ENCODE measurements at places on chromosomes 3 and 15.

- DNase-seq: no peak
These were observed 5.0 kb downstream of the CMTM8 start for GRCh38 chr3:32243519-32243918.

DNA sequence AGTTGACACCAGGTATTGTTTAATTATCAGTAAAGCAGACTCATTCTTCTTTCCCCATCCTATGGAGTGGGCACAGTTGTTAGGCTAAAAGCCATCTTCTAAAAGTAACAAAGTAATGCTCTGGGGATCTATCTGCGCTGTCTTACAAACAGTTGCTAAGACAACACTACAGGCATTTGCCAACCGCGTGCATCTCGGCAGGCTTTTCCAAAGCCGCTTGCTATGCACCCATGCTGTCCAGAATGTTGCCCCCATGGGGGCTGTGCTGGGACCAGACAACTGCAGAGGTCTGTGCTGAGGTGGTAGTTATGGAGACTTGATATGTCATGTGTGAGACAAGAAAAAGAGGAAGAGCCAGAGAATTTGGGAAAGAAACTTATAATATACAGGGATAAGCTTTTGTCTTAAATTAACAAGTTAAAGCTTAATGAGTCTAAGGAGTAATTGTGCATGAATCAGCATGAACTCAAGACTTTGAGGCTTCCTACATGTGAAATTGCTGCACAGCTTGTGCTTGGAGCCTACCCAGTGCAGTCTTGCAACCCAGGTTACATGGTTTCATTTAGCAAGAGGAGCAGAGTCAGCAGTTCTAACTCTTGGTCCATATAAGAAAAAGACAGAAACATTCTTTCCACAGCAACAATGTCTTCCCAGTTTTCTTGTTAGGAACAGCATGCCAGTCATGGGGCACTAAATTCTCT lies 38.9 kb upstream of the DCLK3 start:
- DNase-seq: no peak

- DNase-seq: no peak
These were observed 502.5 kb downstream of the MECOM start for GRCh38 chr3:169161011-169161410.

DNA sequence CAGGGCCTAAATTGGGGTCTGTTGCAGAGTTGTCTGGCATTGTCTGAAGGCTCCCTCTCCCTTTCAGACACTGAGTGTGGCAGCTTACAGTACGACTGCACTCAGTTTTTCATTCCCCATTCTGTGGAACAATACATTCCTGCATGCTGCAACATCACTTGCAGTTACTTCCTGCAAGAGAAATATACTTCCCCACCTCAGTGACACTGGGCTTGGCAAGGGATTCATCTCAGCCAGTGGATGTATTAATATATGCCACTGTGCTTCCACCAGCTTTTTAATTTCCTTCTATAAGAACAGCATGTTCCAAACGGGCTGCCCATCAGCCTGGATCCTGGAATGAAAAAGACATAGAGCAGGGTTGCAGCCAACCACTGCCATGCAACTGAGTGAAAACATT lies 23.1 kb downstream of the B3GALNT1 start:
- DNase-seq: no peak

GRCh38 chr3:160677459-160677881 lies 510 bp downstream of the ARL14 start:
- DNase-seq: no peak

DNA sequence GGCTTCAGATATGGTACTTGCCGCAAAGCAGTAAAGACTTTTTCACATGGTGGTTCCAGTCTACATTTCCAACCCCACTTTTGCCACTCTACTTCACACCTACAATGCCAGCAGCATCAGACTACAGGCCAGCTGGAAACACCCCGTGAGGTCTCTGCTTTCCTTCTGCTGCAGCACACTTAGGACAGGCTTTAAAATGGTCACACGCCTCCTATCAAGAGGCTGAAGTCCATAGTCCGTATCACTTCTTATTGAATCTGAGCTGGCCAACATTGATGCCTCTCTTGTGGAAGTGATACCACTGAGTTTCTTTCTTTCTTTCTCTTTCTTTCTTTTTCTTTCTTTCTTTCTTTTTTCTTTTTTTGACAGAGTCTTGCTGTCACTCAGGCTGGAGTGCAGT lies 59.8 kb downstream of the ZNF860 start:
- no peak for DNase-seq

DNA sequence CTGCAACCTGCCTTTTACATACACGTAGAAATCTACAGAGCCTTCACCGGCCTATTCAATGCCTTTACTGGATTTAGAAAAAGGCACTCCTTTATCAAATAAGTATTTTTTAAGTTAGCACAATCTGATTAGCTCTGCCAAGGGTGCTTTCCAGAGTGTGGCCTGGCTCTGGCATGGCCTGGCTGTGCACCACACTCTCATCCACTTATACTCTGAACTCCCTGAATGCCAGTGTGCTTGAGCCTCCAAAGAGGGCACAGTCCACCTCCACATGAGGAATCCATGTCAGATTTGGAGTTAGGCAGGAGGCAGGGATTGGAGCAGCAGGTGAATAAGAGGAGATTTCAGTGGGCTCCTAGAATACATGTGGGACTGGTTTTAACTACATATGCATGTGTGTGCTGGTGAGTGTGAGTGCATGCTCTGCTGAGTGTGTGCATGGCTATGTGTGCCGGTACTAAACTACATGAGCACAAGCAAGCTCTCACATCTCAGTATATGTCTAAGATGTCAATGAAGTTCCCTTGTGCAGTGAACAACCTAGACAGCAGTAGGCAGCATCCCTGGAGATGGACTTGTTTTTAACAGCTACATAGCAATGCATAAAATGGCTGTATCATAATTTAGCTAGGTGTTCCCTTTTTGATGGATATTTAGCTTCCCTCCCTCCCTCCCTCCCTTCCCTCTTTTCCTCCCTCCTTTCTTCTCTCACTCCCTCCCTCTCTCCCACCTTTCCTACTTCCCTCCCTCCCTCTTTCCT lies 17.8 kb upstream of the ZFAND6 start:
- no peak for DNase-seq

DNA sequence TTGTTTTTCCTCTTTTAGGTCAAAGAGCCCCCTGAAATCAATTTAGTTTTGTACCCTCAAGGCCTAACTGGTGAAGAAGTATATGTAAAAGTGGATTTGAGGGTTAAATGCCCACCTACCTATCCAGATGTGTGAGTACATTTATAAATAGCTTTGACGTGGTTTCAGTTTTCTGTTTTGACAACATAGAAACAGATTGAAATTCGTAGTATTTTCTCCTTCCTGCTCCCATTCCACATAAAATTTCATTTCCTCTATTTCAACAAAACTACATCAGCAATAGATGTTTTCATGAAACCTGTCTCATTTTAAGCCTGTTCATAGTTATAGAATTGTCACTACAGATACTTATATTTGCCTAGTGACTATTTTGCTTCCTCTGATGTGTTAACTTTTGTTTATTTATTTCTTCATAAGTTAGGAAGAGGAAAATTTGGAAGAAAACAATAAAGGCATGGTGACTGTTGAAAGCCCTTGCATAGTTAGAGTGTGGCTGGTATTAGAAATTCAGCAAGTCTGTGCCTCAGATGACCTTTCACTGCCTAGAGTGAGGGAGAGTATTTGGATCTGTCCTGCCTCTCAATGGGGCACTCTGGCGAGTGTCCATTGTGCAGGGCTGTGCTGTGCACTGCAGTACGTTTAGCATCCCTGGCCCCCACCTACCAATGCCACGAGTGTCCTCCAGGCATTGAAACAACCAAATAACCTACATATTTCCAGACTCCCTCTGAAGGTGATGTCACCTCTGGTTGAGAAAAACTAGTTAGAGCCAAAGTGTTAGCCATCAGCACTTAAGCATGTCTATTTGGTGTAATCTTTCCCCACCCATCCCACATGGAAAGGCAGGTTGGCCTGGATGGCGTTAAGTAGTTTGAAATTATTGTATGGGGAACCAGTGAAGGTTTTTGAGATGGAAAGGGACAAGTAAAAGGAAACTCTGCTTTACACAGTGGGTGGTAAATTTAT lies 5.9 kb downstream of the EIF2AK4 start:
- DNase-seq: no peak

DNA sequence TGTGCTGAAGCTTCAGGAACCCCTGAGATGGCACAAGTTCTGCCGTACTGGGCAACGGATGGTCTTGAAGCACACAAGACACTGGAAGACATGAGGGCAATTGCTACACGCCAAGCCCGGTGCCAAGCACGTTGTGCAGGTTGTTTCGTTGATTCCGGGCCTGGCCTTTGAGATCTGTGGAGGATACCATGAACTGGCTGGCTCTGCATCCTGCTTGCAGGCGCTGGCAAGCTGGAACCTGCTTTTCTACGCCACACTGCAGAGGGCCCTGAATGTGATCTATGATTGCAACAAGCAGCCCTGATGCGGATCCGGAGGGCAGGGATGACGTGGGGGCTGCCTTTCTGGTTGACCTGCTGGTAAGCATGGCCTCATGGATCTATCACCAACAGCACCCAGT lies 262.5 kb upstream of the ATP10A start:
- DNase-seq: no peak

DNA sequence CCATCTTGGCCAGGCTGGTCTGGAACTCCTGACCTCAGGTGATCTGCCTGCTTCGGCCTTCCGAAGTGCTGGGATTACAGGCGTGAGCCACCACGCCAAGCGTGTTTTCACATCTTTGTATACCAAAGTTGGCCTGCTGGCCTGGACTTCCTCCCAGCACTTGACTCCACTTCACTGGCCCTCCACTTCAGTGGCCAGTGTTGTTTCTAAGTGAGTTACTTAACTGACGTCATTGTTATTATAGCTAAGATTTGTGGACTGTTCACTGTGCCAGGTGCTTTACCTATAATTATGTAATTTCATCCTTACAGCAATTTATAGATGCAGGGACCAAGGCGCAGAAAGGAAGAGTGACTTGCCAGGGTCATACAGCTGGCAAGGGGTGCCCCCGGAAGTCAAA lies 52.0 kb downstream of the HRH1 start:
- DNase-seq: no peak

GRCh38 chr3:172135820-172136219 lies 96.4 kb downstream of the FNDC3B start:
- DNase-seq: no peak

DNA sequence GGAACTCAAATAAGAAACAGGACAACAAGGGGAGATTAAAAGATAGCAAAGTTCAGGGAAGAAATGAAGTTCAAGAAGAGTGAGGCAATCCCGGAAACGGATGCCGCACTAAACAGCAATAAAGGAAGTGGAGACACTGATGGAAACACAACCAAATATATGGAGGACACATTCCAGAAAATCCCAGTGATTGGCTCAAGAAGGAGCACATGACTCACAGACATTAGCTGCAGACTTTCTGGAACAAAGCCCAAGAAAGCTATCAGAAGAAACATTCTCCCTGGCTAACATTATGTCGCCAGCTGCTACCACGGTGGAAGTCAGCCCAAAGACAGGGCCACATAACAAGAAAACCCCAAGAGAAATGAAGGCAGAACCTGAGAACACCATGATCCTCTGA lies 18.1 kb upstream of the VGLL4 start:
- DNase-seq: no peak

- peak; percentile 25 for DNase-seq
These were observed 4.6 kb downstream of the STIMATE start for GRCh38 chr3:52892625-52893311.

DNA sequence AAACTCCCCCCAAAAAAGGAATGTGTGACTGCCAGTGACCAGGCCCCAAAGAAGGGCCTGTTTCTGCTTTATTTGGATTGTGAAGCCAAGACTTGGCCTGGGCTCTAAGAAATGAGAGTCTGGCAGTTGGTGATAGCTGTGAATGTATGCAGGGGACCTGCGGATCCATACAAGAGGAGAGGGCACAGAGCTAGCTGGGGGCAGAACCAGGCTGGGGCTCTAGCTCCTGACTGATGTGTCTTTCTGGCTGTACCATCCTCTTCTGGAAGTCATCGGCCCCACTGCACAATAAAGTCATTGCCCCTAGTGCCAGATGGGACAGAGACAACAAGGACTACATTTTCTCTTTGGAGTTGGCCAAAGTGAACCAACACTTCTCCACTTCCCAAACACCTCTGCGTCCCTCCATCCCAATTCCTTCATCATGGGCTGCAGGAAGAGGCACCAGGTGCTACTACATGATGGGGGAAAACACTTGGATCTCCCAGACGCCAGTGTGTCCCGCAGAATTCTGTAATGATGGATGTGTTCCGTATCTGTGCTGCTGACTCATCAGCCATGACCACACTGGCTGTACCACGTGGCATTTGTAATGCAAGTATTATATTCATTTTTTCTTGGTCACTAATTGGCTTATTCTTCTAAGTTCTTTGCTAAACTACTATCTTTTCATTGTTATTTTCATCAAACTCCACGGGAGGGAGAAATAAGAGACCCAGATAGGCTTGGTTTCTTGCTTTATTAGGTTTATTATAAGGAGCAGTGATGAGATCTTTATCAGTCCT lies 1.7 kb upstream of the PLA2G4F start:
- no peak for DNase-seq

- DNase-seq: no peak
These were observed 44.0 kb downstream of the SMAD3 start for GRCh38 chr15:67109141-67110034.

DNA sequence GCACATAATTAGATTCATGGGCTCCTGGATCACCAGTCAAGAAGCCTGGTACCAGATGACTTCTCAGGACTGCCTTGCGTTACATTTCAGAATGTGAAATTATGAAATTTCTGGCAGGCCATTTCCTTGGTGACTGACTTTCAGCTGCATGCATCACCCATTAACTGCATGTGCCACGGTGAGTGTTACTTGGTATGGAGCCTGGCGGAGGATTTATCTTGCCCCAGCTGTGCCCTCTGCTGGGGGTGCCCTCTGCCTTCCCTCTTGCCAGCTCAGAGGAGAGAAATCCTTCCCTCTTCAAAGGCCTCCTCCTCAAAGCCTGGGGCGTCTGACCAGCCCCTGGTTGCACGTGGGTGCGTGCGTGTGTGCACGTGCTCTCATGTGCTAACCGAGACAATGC lies 57.7 kb upstream of the CTSH start:
- no peak for DNase-seq

DNA sequence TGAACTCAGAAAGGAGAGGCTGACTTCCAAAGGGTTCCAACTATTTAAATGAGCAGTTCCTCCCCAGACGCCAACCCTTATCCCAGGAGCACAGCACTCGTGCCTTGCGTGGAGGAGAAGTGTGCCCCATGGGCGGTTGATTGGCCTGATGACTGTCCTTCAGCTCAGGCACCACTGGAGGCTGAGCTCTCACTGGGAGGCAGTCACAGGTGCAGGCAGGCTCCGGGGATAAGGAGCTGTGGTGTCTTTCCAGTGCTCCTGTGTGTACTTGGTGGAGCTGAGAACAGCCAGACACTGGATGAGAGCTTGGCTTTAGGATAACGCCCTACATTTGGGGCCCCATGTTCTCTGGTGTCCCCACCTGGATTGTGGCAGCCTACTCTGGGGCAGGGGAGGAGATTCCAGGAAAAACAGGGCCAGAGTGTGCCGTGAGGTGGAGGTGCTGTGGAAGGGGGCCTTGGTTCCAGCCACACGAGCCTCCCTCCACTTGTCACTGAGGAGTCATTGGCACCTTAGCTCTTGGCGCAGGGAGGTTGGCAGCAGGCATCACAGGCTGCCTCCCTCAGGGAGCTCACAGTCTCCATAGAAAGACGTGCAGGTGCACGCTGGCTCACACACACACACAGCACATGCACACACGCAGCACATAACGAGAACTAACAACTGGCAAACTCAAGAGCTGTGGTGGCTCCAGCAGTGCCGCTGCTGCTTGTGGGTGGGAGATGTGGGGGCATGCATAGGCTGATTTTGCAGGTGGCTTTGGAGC lies 22.7 kb upstream of the EPHB3 start:
- DNase-seq: no peak

All from vagina (tissue), 2 donors.